Motor neuron (in vitro differentiated cells): ENCODE measurements at places on chromosomes 6 and 20. TPM values are rescaled to one million over a fixed set of nuclear protein-coding genes. Genes with fewer than 3 reads are reported as not detected.

GRCh38 chr6:15023448-15023847 is 222.4 kb upstream of the JARID2 start:
- ATAC-seq, result no peak

GRCh38 chr20:24653306-24653705 is 183.9 kb downstream of the SYNDIG1 start:
- no peak for ATAC-seq

Gene PLAGL2
- 8.3 and 9.6 TPM in 2 replicates for total RNA-seq

GRCh38 chr20:37518059-37518458 is 3.0 kb upstream of the NNAT start:
- no peak for ATAC-seq

DNA sequence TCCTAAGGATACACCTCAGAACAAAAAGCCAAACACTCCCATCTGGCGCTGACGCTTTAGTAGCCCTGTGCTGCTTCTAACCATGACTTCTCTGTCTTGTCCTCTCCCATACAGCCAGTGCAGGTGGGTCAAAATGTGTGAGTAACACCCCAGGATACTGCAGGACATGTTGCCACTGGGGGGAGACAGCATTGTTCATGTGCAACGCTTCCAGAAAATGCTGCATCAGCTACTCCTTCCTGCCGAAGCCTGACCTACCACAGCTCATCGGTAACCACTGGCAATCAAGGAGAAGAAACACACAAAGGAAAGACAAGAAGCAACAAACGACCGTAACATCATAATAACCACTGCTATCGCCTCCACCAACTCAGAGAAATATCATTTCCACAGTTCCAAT is 1.4 kb downstream of the DEFB132 start:
- no peak for ATAC-seq

GRCh38 chr20:37090407-37090806 is 5.4 kb downstream of the RBL1 start:
- ATAC-seq, result no peak

DNA sequence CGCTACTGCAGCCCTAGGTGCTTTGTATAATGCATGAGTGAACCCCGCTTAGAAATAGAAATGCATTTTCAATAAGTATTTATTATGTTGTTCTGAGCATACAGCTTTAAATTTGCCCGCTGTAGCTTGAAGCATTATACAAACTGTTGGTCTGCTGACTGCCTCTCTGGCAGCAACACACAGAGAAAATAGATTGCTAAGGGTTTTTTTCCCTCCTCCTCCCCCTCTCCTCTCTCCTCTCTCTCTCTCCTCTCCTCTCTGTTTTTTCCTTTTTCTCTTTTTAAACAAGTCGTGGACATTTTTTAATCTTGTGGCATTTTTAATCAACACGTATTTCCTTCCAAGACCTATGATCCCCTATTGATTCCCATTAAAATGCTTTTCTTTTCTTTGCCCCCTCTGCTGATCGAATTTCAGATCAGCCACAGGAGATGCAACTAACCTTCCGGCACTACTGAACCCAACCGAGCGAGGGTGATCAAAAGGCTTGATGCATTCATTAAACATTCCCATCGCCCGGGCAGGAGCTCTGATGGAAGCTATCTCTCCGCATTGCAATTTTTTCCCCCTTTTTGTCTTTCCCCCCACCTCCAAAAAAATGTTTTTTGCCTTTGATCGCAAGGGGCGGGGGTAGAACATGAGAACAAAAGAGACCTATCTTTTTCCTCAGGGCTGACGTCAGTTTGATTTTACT is 90.7 kb upstream of the ARID1B start:
- peak; percentile 31 for ATAC-seq

DNA sequence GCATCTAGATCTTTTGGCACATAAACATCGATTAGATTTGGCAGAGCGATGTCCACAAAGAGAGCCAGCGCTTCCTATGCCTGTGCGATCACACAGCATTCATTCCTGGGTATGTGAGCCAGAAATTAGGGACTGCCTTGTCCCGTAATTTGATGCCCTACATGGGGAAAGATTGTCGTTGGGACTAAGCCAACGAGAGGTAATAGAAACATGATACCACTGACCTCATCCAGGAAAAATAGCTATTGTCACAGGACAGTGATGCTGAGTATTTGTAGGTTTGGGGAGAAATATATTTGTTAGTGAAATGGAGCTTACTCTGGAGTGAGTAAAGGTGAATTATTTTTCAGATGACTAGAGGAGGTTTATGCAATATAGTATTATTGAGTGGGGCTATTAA is 154.0 kb downstream of the TSHZ2 start:
- no peak for ATAC-seq

Gene BPIFA1
- not detected in 2 replicates for total RNA-seq

GRCh38 chr6:134979142-134979541 is 29.2 kb upstream of the ALDH8A1 start:
- ATAC-seq, result no peak

- ATAC-seq, result no peak
Observed at GRCh38 chr20:22346716-22347115, 237.7 kb downstream of the FOXA2 start.

GRCh38 chr6:6217855-6218758 is 102.4 kb downstream of the F13A1 start:
- peak; percentile 96 for ATAC-seq

DNA sequence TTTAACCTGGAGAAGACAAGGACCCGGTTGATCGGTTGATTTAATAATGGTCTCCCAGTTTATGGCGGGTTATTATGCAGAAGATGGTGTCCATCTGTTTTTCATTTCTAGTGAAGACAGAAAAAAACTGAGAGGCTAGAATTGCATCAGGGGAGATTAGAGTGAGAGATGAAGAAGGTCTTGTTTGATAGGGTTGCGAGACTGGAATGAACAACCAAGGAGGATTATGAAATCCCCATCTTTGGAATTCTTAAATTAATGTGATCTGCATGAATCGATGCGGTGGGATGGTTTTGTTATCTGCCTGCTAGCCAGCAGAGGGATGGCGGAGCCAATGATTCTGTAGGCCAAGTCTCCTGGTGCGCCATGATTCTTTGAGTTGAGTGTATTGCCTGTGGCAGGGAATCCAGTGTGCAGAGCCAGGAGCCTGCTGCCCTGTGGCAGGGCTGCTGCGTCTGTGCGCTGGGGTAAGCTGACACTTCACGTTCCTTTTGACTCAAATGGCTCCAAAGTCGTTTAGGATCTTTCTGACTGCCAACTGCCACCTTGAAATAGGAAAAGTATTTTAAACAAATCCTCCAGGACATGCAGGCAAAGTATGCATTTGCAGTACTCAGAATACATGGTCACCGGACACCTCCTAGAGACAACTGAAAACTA is 200.1 kb downstream of the CLIC5 start:
- no peak for ATAC-seq

DNA sequence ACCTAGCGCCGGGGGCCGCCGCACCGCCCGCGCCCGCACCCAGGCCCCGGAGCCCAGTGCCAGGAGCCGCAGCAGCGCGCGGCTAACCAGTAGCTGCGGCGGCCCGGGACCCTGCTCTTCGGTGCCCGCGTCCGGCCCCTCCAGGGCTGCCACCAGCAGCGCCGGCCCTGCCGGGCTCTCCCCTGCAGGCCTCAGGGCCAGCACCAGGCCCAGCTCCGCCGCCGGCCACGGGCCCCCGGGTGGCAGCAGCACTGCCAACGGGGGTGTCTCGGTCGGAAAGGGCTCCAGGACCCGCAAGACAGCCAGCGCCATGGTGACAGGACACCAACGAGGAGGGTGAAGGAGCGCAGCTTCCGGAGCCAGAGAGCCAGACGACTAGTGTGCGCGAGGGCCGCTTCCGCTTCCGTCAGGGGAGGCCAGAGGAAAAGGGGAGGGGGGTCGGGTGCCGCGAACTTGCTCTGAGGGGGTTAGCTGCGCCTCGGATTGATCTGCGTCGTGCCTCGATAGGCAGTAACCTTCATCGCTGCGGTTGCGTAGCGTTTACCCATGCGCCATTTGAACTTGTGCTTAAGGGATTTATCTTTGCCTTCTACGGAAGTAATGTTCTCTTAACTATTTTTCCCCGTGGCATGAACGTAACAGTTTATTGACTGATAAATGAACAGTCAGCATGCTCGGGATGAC is at the start of gene PEX6:
TSS of gene PEX6 (minus strand) at position 343 of the 684 bp plus-strand sequence. CDS start at position 312, 31 bp downstream.
- peak; percentile 90 for ATAC-seq

GRCh38 chr6:43016176-43016942 is 2.3 kb downstream of the KLHDC3 start:
- ATAC-seq, result no peak

DNA sequence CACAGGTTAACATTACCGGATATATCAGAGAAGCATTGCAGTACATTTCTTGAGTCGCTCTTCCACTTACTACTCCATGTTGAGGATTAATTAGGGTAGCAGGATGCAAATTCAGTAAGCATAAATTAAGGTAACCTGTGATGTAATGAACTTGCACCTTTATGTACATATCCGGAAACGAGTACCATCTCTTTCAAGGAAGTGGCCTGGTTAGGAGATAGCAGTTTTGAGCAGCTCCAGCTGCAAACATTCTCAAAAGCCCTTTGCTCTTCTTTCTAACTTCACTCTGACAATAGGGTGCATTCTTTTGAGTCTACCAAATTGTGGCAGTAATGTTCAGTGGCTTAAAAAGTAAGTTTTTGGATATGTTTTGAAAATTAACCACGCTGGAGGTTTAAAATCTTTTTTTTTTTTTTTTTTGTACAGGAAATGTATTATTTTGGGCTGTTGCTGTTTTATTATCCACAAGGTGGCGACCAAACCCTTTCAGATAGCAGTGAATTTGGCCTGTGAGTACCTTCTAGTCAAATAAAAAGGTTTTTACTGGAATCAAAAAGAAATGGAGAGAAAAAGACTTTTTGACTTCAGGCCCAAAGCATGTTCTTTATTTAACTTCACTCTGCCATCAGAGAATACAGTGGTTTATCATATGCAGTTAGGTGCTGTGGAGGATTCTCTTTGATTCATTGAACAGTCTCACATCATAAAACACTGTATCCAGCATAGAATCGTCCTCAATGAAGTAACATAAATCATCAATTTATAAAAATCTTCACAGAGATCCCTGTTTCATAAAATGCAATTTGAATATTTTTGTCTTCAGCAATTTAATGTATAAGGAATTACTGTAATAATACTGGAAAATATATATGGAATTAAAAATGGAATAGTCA is 8.9 kb downstream of the FAM217B start:
- ATAC-seq, result peak; percentile 36

GRCh38 chr6:168640768-168641167 is 199.8 kb downstream of the SMOC2 start:
- no peak for ATAC-seq

GRCh38 chr20:7257692-7258466 is 490.4 kb downstream of the BMP2 start:
- ATAC-seq, result no peak

GRCh38 chr6:119076173-119076572 is 2.3 kb downstream of the FAM184A start:
- no peak for ATAC-seq

Gene SNRNP48
- total RNA-seq, result 9.1 and 9.5 TPM in 2 replicates

Gene SLC17A2
- not detected in 2 replicates for total RNA-seq

DNA sequence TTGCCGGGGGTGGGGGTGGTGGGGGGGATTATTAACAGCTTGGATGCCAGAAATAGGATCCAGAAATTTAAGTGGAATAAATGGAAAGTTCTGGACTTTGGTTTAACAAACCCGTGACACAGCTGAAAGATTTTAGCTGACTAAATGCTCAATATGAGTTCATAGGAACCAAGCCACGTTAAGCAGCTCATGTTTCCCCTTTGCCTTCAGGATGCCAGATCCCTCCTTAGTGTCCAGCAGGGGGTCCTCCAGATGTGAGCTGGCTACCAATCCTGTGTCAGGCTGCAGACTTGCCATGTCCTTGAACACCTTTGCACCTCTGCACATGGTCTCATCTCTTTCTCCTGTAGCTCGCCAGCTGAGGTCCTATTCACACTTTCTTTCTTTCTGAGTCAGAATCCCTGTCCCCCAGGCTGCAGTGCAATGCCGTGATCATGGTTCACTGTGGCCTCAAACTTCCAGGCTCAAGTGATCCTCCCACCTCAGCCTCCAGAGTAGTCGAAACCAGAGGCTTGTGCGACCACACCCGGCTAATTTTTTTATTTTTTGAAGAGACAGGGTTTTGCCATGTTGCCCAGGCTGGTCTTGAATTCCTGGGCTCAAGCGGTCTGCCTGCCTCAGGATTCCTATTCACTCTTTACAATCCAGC is 133.3 kb upstream of the ARMC2 start:
- ATAC-seq, result no peak

GRCh38 chr6:36969988-36970891 is 15.7 kb downstream of the PI16 start:
- ATAC-seq, result peak; percentile 21

DNA sequence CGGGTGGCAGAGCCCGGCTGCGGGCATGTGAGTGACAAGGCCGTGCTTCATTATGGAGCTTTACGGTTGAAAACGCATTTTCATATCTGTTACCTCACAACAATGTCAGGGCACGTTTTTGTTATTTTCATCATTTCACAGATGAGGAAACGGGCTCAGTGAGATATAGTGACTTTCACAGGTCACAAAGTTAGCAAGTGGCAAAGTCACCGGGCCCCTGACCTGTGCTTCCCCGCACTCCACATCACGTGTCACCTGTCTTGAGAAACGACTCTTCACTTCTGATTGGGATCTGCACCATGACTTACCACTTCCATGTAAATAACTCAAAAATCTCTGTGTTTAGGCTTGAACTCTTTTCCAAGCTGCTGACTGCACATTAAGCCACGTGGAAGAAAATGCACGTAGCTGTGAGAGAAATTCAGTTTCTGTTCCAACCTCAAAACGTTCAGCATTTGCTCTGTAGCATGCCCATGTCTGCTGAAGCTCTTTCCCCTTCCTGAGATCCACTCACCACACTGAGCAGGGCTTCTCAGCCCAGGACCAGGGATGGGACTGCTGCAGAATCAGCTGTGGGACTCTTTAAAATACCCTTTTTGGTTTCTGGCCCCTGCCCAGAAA is 107.2 kb downstream of the ARMC2 start:
- no peak for ATAC-seq

Gene WFDC2
- 1.1 and 1.2 TPM in 2 replicates for total RNA-seq

Gene HLA-DOA
- 0.92 and 0.97 TPM in 2 replicates for total RNA-seq

Gene GSTA1
- 0.23 TPM in 1 of 2 replicates, not detected in the other for total RNA-seq

Gene PRPH2
- 0.11 and 0.31 TPM in 2 replicates for total RNA-seq

Gene SLC35D3
- not detected in 2 replicates for total RNA-seq

DNA sequence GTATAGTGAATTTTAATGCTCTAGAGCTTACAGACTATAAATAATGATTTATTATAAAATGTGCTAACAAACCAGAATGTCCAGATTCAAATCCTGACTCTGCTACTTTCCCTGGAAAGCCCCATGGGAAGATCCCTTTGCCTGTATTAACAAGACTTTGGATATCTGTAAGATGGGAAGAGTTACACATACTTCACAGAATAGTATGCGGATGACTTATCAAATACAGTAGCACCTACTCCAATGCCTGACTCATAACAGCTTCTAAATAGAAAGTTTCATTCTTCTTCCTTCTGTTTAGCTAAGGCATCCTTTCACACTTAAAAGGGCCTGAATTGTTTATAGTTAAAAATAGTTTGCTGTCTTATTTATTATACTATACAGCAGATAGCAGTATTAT is 166.3 kb downstream of the KCNQ5 start:
- ATAC-seq, result no peak

GRCh38 chr20:62241506-62241905 is 3.2 kb downstream of the OSBPL2 start:
- ATAC-seq, result no peak

DNA sequence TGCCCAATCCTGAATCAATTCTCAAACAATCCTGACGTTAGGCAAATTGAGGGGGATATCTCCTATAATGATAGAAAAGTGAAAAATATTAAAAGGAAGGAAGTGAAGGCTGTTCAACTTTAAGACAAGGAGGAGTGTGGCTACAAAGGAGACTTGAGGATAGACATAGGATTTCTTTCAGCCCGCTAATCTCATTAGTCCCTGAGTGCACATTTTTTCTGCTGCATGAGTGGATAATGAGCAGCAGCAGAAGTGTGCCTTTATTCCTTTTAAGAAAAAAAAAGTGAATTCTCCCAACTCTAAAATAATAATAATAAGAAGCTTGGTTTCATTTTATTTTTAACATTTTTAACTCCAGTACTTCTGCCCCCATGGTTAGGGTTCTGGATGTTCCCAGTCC is 102.0 kb downstream of the SPTLC3 start:
- ATAC-seq, result no peak
